ENCODE measurements at places on chromosomes 5 and 9.
A peak's percentile ranks its signal among the peaks of the same experiment; 100 is the strongest.

DNA sequence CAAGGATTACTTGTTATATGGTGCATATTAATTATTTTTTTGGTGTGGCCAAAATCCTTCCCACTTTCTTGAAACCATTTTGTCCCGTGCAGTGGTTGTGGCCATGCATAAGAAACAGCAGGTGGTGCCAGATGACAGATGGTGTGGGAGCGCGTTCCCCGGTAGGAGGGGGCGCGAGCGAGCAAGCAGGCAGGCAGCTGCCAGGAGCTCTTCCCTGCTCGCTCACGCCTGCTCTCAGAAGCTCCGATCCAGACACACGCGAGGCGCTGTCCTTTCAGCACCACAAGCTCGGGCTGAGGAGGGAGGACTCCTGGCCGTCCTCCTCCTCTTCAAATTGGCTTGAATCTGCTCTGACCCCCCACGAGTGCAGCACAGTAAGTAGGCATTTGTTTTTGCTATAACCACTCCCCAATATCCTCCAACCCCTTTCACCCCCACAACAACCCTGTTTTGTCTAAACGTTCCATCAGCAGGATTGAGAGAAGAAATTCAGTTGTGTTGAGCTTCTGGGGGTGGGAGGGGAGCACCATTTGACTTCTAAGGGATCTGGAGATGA, at the start of gene NSG2:
Gene NSG2, plus strand, starts transcription at position 237 of the 556 bp plus-strand sequence. CDS start 1,050 bp downstream, outside the sequence.
- peak; percentile 50 for ATAC-seq

GRCh38 chr9:70419556-70420440, 5.3 kb upstream of the KLF9 start:
- peak; percentile 77 for ATAC-seq

DNA sequence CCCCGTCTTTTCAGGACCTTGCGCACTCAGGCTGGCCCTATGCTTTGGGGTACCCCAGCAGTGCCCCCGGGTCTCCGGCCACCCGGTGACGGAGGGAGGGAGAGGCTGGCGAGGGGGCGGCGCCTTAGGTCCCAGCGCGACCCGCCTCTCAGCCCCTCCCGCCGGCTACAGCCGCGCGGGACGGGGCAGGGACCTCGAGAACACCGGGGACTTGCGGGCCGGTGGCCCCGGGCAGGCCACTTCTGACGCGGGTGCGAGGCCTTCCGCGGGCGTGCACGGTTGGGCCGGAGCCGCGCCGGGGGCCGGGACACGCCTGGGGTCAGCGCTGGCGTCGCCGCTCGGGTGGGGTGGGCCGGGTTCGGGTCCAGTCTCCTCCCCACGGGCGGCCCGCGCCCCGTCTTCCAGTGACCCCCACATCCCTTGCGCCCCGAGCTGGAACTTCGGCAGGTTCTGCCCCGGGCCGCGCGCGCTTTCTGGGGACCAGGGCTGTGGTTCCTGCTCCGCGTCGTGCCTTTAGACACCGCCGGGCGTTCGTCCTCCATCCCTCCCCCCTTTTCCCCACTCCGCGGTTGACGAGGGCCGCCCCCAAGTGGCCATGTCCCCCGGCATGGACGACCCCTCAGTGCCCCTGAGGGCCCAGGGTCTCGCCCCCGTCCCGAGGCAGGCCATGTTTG, 3.8 kb upstream of the SQSTM1 start:
- ATAC-seq = no peak

DNA sequence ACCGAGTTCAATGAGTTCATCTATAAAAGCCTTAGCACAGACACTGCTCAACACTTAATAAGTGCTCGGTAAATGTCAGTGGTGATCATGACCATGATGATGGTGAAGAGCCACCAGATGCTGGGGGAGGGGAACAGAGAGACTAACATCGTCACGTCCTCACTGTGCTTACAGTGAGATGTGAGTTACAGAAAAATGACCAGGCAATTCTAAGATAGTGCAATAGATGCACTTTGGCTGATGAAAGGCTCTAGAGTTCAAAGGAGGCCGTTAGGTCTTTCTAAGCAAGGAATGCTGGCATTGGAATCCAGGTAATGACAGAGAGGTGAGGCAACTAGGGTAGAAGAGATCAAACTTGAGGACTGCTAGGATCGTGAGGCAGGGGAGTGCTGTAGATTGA, 36.7 kb downstream of the ARL15 start:
- no peak for ATAC-seq

- ATAC-seq = no peak
Observed at GRCh38 chr5:85334-85995, 6.5 kb upstream of the PLEKHG4B start.

DNA sequence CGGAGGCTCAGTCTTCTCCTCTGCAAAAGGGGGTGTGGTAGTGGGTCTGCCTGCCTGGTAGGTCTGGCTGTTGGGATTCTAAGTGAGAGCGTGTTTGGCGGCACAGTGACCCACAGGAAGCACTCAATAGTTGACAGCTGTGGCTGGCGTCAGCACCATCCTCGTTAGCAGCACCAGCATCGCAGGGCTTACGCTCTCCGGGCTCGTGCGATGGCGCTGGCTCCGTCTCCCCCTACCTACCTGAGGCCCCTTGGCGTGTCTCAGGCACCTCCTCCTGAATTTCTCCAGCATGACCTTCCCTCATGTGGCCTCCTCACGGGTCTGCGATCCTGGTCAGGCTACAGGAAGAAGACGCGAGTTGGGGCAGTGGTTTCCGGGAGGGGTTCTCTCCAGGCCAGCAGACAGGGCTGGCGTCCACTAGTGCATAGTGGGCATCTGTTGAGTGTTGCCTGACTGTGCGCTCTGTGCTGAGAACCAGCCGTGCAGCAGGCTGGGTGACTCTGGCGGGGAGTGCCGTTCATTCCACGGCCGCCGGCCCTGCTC, 66.9 kb downstream of the HMCN2 start:
- no peak for ATAC-seq

DNA sequence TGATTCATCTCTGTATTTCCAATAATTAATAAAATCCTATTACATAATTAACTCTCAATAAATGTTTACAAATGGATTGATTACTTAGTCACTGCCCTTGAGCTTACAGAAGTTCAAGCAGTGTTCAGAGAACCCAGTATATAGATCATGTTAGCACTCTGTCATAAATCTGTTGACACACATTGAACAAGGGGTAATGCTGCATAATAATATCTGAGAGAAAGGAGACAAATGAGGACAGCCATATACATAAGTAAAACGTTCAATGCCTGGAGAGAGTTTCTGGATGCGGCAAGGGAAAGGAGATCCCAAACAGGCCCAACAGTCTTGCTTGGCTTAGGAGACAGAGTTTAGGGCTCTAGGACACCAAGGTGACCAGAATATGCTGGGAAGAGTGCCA, 270.2 kb downstream of the FBXL17 start:
- no peak for ATAC-seq

DNA sequence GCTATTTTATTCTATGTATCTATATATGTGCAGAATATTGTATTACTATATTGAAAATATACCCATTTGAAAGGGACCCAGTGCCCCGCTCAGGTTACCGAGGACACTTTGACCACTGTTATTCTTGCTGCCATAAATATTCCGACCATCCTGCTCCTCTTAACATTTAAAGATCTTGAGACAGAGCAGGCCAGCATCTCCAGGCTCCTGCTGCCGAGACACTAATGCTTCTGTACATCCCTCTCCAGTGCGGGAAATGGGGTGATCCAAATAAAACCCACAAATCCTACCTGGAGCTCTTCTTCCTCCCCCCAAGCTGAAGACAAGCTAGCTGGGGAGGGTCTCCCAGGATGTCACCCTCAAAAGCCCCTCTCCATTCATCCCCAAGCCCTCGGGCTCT, 3.9 kb downstream of the SH3PXD2B start:
- ATAC-seq = no peak

GRCh38 chr5:178357121-178357521, 124.5 kb upstream of the PHYKPL start:
- ATAC-seq = peak; percentile 49

- ATAC-seq = no peak
Observed at GRCh38 chr5:59873113-59873512, 20.4 kb downstream of the PDE4D start.

DNA sequence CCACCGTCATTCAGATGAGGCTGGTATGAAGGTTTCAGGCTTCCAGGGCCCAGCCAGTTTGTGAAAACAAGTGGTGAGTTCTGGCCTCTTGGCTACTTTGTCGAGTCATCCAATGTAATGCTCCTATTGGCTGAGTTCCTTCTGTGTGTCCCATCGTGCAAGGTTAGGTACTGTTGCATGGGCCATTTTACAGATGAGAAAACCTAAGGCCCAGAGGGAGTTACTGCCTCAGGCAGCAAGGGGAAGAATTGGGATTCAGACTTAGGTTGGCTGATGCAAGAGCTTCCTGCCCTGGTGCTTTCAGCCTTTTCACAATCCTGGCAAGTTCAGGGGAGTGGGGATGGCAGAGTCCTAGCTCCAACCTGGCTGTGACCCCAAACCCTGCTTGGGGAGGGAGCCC, 17.4 kb upstream of the PITX1 start:
- ATAC-seq = no peak

DNA sequence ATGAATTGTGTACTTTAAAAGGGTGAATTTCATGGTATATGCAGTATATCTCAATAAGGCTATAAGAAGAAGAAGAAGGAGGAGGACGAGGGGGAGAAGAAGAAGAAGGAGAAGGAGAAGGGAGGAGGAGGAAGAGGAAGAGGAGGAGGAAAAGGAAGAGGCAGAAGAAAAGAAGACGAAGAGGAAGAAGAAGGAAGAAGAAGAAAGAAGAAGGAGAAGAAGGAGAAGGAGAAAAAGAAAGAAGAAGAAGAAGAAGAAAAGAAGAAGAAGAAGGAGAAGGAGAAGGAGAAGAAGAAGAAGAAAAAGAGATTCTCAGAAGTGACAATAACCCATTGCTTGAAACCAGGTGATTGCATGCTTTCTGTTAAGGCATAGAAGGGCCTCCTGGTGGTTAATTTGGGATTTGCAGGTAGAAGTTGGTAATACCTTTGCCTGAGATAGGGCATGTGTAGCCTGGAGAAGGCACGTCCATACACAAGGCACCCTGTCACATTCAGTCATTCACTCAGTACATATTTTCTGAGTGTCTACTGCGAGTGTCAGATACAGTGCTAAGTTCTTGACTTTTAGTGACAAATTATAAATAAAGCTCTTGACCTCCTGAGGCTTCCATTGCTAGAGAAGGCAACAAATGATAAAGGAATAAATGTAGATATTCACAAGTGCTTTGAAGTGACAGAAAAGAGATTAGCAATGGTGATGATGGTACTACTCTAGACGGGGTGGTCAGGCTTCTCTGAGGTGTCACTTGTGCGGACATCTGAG, 231.3 kb downstream of the NPR3 start:
- ATAC-seq = no peak

DNA sequence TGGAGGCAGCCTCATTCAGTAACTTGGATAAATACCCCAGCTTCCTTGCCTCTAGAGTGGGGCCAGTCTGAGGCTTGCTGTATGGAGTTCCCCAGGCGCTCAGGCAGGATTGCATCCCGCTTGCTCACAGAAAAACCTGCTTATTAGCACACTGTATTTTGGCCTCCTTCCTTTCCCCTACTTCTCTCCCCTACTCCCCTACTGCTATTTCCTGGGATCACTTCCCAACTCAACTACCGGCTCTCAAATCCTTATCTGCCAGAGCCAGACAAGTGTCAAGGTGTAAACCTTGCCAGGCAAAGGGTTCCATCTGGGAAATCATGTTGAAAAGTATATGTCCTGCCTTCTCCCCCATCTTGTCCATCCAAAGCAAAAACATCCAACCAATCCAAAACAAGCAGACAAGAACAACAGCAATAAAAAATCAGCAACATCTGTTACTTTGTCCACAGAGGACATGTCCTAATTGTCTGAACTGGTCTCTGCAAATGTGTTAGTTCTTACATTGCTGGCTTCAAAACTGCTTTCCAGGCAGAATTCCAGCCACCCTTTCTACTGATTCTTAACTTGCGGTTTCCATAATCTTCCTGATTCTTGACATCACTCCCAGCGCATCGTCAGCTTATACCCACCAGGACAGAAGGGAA, 164.1 kb upstream of the SEMA6A start:
- ATAC-seq = no peak

DNA sequence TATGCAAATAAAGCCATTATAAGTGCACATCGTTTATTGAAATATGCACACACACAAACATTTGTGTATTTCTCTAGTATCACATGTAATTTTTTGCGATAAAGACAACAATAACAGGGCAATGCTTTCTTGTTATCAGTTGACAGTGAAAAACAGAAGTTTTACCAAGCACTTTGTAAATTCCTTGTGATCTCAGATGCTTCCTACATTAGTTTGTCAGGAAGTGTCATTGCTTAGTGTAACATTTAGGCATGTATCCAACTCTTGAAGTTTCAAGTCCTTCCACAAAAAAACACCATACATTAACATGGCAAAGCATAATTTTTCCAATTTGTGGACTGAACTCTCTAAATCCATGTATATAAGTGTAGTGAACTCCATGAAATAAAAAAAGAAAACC, 46.4 kb downstream of the MOCS2 start:
- no peak for ATAC-seq

DNA sequence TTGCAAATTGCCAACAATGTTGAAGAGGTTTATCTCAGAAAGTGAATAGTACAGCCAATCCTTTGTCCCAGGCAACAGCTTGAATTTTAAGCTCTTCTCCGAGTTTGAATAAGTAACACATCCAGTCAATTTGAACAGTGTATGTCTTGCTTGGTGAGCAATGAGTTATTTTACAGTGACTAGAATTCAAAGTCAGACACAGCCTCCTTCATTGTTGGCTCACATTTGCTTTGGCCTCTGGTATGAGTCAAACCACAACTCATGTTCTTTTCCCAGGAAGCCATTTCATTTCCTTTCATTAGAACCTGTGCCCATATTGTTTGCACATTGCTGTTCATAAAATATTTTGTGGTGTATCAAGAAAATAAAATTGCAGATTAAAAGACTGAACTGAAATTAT, 622.0 kb upstream of the DAB2 start:
- ATAC-seq = no peak

GRCh38 chr5:143471041-143471509, 67.6 kb upstream of the NR3C1 start:
- ATAC-seq = no peak

DNA sequence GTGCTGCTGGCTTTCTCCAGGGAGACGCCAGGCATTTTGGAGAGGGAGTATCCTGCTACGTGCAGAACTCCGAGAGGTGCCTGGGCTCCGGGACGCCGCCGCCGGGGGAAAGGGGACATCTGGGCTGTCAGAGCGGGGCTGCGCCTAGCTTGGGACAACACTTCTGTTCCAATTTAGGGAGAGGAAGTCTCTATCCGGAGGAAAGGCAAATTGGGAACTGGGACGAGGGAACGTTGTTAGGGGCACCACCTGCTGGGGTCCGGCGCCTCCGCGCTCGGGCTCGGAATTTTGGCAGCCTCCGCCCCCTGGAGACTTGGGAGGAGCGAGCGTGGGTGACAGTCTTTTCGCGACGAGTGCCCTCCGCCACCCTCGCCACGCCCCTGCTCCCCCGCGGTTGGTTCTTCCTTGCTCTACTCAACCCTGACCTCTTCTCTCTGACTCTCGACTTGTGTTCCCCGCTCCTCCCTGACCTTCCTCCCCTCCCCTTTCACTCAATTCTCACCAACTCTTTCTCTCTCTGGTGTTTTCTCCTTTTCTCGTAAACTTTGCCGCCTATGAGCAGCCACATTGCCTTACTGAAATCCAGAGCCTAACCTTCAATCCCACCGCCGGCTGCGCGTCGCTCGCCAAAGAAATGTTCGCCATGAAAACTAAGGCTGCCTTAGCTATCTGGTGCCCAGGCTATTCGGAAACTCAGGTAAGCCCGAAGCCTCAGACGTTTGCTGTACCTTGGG, 1.6 kb downstream of the TSLP start:
- peak; percentile 64 for ATAC-seq

GRCh38 chr5:159031513-159031912, 68.2 kb downstream of the EBF1 start:
- ATAC-seq = peak; percentile 56
